ENCODE measurements at places on chromosomes 1 and 21.

DNA sequence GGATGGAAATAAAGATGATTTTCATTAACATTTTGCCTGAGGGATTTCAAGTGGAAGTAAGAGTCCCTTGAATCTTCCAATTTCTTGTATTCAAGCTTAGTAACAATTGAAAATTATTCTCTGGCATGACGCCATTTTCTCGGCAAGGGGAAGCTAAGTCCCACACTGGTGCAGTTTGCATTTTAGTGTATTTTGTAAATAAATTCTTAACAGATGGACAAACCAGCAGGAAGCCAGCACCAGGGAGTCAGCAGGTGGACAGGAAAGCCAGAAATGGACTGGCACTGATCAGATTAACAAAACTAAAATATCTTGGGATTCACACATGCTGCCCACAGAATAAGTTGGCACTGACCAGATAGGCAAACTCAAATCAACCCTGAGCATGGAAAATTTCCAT is 311.3 kb downstream of the LRRIQ3 start:
- DNase-seq = no peak

- DNase-seq = peak; percentile 29
These were observed 648 bp downstream of the FAM76A start for GRCh38 chr1:27726173-27727044.

DNA sequence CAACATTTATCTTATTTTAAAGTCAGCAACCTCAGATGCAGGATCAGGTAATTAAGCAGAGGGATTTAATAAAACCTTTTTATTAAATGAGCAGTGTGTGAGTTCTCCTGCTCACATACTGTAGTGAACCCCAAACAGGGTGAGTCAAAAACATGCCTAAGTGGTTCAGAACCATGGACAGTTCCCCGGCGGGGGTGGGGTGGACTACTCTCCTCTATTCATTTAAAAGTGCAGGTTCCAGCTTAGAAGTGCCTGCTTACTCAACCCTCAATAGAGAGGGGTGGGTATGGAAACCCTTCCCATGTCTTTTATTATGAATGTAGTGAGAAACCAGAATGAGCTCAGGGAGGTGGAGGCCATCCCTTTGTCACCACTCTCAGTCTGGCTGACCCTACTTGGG is 397.9 kb downstream of the HHAT start:
- DNase-seq = no peak

- no peak for DNase-seq
These were observed 24.6 kb downstream of the TRIM45 start for GRCh38 chr1:117096951-117097408.

GRCh38 chr1:182968836-182969734 is 16.1 kb upstream of the SHCBP1L start:
- no peak for DNase-seq

DNA sequence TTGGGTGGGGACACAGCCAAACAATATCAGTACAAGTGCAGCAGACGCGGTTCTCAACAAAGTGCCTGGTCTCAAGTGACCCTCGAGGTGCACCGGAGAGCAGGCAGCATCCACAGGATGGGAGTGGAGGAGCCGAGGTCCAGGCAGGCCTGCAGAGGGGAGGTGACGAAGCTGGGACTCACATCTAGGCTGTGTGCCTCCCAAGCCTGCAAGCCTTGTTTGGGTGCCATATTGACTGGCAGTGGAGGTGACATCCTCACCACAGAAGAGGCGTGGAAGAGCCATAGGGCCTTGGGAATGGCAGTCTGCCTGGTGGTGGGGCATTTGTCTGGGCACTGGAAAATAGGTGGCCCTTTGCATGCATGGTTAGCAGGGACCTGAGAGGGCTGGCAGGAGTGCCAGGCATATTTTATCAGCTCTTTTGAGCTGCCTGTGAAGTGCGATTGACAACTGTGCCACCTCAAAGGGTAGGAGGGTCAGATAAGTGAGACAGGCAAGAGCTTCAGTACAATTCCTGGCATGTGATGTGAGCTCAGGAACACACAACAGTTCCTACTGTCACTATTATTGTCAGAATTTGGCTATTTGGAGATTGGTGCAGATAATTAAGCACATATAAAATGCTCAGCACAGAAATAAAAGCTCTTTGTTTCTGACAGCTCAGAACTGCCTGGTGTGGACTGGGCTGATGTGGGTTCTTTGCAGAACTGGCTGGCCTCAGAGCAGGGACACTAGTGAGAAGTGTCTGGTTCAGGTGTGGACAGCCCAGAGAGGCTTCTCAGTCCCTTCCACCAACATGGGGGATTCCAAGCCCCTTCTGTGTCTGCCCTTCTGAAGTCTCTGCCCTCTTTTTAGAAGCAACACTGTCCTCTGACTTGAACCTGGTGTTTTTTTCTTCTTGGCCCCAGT is 347.6 kb upstream of the AJAP1 start:
- DNase-seq = no peak

DNA sequence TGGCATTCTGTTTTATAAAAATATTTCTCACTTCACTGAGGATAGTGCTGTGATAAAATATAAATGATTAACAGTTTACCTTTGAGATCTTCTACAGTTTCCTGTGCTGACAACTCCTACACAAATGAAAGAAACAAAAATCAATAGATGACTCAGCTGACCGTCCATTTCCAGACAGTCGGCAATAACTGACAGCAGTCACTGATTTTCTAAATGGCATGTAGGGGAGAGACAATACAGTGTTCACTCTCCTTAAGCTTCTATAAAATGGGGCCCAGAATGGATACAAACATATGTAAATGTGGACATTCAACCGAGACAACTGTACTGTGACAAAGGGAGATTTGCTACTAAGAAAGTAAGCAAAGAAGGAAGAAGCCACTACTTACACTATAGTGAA is 34.3 kb downstream of the PCNX2 start:
- DNase-seq = no peak

- no peak for DNase-seq
These were observed 4.4 kb downstream of the CCN1 start for GRCh38 chr1:85584923-85585322.

DNA sequence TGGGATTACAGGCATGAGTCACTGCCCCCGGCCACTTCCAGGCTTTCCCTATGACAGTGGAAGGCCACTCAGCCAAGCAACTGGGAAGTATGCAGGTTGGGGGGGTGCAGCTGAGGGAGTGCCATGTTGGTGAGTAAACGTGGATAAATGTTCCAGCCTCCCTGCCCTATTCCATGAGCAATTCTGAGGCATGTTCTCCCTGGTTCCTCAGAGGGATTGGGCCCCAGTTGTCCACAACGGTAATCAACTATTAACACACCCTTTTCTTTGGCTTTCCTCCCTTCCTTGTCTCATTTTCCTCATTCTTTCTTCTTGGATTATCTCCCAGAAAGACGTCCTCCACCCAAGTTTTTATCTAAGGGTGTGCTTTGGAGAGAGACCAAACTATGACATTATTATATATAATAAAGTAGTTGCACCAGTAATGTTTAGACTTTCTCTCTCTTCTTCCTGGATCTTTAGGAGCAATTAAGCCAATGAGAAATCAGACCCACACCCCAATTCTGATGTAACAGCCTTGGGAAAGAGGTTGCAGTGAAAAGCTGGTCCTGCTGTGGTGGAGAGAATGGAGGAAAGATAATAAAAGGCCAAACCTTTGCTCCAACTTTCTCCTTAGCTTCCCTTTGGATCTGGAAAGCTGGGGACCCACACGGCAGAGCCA is 6.8 kb upstream of the SLAMF9 start:
- DNase-seq = no peak

- DNase-seq = no peak
These were observed 32.1 kb downstream of the SERTAD4 start for GRCh38 chr1:210264496-210265380.

- no peak for DNase-seq
These were observed 163.7 kb upstream of the POU3F1 start for GRCh38 chr1:38210021-38210894.

DNA sequence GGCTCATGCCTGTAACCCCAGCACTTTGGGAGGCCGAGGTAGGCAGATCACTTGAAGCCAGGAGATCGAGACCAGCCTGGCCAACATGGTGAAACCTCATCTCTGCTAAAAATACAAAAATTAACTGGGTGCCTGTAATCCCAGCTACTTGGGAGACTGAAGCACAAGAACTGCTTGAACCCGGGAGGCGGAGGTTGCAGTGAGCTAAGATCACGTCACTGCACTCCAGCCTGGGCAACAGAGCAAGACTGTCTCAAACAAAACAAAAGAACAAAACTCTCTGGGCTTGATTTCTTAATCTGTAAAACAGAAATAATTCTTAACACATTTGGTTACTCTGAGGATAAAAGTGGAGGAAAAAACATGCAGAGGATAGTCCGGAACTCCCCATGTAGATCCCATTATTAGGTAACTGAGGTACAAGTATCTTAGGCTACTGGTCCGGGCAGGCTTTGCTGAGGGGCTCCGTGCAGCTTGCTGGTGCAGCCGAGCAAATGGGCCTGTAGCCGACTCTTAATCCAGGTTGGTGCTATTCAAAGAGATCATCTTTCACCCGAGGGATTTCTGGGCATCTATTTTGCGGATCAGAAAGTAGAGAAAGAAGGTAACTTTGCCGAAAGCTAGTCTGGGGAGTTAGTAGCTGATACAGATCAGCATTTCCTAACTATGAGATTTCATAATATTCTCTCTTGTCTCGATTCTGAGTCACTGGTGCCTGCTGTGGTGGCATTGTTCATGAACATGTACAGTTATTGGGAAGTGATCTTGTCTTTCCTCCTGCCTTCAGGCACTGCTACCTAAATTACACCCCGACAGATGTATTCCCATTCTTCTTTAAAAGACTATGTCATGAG is 56.8 kb downstream of the NFIA start:
- peak; percentile 76 for DNase-seq

DNA sequence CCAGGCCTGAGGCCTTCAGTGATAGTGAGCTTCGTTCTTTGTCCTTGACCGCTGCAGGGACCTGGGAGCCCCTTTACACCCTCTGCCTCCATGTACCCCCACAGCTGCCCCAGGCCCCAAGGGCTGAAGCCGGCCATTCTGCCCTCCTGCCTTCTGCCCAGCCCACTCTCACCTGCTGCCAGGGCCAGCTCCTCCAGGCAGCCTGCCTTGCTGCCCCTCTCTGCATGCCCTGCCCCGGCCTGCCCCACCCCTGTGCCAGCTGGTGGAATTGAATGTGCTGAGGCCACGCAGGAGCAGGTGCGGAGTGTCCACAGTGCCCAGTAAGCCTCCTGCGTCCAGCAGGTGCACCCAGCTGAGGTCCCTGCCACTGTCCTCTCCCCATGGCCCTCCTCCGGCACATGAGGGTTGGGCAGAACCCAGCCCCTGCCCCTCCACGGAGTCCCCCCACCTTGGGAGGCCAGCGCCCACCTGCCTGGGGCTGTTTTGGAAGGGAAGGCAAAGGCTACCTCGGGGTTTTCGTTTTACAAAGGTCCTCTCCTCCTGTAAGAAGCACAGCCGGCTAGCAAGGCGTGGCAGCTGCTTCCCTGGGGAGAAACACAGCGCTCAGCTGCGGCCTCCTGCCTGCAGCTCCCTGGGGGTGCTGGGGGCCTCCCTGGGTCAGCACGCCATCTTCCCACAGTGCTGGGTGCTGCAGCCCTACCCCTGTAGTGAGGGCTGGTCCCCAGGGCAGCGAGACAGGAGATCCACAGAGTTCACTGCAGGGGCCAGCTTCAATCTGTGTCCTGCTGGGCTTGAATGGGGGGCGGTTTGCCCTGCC is 21.0 kb downstream of the MMEL1 start:
- DNase-seq = no peak

DNA sequence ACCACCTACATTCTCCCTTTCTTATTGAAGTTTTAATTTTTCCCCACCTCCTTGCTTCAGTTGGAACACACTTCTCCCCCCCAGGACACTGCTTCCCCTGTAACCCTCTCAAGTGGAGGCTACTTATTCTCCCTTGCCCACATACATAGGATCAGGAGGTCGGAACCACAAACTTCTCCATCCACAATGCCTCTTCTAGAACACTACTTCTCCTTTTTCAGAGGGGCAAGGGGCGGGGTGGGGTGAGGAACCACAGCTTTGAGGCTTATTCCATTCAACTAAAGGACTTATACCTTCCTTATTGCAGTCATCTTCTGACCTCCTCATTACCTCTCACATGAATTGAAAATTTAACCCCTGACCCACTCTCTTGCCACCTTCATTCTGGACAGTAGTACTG is 81.3 kb downstream of the NEK7 start:
- peak; percentile 90 for DNase-seq

DNA sequence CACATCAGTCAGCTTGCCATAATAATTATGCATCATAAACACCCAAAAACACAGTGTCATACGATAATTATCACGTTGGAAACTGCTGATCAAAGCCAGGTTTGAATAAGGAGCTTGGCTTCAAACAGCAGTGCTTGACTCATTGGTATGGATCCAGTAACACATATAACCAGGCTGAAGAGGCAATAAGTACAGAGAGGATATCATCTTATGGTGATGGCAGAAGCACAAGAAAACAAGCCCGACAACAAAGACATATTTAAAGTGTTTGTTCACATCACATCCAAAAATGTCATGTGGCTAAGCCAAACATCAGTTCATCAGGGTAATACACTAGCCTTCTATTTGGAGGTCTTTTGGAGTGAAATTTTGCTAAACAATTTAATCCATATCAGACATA is 389.7 kb downstream of the NCAM2 start:
- no peak for DNase-seq

GRCh38 chr1:226551299-226551698 is 2.7 kb downstream of the STUM start:
- DNase-seq = no peak

- no peak for DNase-seq
These were observed 6.1 kb downstream of the ATF3 start for GRCh38 chr1:212614453-212615200.

DNA sequence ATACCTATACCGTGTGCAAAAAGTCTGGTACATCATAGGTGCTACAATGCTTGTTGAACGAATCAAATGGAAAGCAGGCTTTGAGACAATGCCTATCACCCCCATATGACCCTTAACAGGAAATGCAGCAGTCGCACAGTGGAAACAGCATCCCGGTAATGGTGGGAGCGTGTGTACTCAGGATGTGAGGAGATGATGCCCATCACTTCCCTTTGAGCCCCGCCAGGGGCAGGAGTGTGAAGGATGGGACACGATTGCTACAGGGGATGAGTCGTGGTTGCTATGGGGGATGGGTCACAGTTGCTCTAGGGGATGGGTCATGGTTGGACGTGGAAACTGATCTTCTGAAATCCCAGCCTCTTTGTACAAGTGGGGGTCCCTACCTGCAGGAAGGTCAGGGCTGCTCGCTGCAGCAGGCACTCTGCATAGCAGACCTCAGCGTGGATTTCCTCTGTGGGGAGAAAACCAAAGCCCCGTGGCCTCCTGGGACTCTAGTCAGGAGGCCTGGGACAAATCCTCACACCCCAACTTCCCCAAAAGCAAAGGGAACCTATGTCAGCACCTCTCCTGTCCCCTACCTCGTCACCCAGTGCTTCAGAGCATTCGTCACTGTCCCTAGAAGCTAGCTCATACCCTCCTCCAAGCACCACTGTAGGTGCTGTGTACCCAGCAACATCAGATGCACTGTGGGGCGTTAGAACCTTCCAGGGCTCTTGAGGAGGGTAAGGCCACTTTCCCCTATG is 19.3 kb downstream of the TTC39A start:
- no peak for DNase-seq
